Omental fat pad (tissue), 4 donors: ENCODE measurements at places on chromosomes 4 and X.

DNA sequence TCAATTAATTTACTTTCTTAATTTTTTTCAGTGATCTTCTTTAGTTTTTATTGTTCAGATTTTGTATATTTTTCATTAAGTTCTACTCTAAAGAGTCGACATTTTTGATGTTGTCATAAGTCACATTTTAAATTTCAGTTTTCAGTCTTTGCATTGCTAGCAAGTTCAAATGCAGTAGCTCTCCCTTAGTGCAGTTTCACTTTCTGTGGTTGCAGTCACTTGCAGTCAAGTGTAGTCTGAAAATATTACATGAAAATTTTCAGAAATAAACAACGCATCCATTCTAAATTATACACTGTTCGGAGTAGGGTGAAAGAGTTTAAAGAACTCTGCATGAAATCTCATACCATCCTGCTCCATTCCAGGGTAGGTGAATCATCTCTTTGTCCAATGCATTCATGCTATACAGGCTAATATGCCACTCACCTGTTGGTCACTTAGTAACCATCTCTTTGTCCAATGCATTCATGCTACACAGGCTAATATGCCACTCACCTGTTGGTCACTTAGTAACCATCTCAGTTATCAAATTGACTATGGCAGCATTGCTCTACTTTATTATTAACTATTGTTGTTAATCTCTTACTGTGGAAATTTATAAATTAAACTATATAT lies 356.9 kb downstream of the STPG2 start:
- DNase-seq: no peak

DNA sequence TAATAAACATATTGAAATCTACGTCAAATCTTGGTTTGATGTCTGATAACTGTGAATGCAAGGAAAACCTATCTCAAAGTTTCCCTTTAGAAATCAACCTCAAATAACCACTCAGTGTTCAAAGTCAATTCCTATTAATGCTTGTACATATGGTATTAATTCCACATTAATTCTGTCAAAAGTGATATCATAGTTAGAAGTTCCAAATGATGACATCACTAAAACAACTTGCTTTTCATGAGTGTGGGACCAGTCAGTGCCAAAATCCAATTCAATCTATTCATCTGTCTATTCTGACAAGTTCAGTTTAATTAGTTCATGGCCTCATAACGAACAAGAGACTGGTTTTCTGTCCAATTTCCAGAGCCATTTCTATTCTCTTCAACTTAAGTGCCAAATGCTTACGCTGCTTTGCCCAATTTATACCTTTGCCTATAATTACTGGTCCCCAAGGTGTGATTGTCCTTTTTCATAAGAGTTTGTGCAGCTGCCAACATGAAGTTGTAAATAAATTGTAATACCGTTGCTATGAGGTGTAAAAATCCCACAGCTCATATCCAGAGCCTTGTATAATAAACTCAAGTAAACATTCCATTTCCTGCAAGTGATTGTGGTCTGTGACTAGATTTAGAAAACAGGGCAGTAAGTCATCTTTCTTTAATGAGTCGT lies 476.2 kb downstream of the RAB28 start:
- no peak for DNase-seq

DNA sequence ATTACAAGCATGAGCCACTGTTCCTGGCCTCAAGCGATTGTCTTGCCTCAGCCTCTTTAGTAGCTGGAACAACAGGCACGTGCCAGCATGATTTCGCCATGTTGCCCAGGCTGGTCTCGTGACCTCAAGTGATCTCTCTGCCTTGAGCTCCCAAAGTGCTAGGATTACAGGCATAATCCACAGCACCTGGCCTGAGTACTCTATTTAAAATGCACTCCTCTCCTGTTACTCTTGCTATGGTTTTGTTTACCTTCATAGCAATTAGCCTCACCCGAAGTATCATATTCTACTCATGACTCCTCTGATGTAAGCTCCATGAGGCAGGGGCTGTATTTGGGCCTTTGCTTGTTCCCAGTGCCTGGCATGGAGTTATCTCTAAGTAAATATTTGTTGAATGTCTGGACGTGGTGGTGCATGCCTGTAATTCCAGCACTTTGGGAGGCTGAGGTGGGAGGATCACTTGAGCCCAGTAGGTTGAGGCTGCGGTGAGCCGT lies 92.5 kb upstream of the SLC34A2 start:
- no peak for DNase-seq

GRCh38 chr4:38463268-38463958 lies 200.6 kb upstream of the KLF3 start:
- DNase-seq: no peak

GRCh38 chrX:121356139-121356849 lies 308.9 kb downstream of the GLUD2 start:
- no peak for DNase-seq

DNA sequence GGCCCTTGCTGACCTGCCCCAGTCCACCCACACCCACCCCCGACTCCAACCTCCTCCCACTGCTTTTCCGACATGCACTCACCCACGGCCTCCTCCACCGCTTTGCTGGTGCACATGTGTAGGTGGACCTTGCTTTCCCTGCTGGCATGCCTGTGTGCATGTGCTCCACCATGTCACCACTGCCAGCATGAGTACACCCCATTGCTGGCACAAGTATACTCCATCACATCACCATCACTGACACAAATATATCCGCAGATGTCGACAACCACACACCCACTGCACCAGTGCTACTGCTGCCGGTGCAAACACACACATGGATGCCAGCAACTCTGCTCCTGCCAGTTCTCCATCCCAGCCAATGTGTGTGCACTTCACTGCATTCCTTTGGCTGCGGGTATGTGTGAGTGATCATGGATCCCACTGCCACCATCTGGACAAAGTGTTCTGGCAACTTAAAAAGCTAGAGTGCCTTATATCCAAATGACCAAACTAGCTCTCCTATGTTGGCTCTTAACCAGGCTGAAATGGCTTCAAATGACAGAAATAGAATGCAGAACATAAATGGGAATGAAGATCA lies 1072.3 kb downstream of the RAPGEF2 start:
- no peak for DNase-seq

- DNase-seq: no peak
Observed at GRCh38 chrX:81354954-81355353, 153.1 kb downstream of the SH3BGRL start.

DNA sequence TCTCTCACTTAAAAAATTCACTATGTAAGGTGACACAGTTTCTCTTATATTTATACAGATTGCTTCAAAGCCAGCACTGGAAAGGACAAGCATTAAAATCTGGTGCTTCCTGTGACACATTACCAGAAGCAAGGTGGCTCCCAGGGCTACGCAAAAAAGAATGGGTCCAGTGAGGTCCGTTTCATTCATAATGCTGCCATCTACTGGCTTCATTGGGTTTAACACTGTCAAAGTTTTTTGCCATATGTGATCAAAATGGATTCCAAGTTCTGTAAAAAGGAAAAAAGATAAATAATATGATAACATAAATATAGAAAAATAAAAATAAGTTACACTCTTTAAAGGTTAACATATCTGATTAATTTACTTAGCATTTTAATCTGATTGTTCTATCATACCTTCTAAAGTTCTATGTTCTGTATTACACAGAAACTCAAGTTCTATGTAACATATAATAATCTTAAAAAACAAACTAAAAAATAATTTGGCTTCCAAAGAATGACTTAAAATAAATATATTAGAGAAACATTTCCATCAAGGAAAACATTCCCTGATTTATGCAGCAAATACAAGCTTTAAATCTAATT lies 22.1 kb downstream of the YIPF7 start:
- DNase-seq: no peak

GRCh38 chr4:73901031-73901430 lies 31.8 kb downstream of the CXCL1 start:
- no peak for DNase-seq

DNA sequence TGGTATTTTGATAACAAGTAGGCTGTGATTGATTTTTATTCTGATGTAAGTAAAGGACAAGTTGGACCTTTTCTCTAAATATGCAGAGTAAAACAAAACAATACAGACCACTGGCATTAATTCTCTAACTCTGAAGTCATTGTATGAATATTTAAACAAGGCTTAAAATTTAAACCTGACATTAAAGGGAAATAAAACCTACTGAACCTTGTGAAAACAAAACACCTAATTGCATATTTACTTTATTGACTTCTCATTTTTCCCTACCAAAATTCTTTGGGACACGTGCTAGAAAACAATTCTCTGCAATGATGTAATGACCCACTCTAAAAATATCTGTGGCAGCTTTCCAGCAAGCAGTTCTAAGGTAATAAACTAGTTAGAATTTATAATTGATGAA lies 369.7 kb upstream of the TRAM1L1 start:
- no peak for DNase-seq

DNA sequence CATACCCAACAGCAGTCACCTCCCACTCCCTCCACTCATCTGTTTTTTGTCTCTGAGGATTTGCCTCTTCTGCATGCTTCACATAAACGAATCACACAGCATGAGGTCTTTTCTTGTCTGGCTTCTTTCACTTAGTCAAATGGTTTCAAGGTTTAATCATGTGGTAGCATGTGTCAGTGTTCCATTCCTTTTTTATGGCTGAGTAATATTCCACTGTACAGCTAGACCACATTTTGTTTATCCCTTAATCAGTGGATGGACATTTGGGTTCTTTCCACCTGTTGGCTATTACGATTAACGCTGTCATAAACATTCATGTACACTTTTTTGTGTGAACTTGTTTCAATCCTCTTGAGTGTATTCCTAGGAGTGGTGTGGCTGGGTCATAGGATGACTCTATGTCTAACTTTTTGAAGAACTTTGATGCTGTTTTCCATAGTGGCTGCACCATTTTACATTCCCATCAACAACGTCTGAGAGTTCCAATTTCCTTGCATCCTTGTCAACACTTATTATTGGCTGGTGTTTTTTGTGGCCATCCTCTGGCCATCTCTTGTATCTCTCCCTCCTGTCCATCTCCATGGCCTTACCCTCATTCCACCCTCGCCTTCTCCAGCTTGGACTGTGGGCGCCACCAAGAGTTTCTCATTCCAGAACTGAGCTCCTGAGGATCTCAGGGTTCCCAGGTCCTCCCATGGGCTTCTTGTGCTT lies 12.4 kb upstream of the NSG1 start:
- no peak for DNase-seq

GRCh38 chr4:58050439-58050838 lies 940.3 kb upstream of the IGFBP7 start:
- DNase-seq: no peak

DNA sequence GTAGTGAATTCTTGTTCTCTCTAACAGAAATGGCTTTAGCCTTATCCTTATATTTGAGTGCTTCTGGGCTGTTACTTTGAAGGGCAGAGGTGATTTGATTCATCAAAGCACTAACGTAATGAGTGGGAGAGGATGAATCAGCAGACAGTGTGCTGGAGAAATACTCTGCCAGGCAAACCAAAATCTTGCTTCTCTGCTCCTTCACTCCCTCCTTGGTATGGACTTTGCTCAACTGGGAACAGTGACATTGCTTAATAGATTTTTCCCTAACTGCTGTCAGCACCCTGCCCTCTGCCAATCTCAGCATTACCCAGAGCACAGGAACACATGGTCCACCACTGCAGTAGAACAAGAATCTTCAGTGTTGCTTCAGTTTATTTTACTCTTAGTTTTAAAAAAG lies 56.0 kb downstream of the PDLIM5 start:
- DNase-seq: no peak

- no peak for DNase-seq
Observed at GRCh38 chr4:140579278-140579677, 10.5 kb upstream of the UCP1 start.

- DNase-seq: no peak
Observed at GRCh38 chrX:147788641-147789350, 122.9 kb upstream of the FMR1 start.
